ENCODE measurements at places on chromosomes 12 and 14.

GRCh38 chr12:129534966-129535750 is 368.7 kb downstream of the TMEM132D start:
- DNase-seq = no peak

DNA sequence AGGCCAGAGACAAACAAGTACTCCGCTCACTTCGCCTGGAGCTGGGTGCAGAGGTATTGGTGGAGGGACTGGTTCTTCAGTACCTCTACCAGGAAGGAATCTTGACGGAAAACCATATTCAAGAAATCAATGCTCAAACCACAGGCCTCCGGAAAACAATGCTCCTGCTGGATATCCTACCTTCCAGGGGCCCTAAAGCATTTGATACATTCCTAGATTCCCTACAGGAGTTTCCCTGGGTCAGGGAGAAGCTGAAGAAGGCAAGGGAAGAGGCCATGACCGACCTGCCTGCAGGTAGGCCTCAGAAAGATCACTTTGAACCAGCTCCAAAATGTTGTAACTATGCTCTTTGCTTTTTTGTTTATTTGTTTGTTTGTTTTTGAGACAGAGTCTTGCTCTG is 1.6 kb downstream of the CRADD start:
- DNase-seq = no peak

GRCh38 chr12:44511289-44511688 is 364.8 kb downstream of the NELL2 start:
- DNase-seq = no peak

DNA sequence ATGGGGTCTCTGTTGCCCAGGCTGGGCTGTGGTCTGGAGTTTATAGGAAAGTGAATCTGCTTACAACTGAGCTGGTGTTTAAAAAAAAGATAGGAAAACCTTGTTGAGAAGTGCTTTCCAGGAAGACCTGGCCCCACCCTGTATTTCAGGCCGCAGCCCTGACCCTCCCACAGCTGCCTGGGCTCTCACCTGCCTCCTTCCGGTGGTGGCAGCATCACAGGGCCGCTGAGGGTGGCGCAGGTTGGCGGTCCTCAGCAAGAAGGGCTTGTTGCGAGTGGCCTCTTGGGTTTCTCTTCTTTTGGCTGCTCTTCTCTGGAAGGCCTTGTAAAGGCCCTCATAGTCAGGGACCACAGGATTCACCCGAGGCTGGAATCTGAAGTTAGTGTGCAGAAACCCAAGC is 7.7 kb downstream of the FAM161B start:
- no peak for DNase-seq

DNA sequence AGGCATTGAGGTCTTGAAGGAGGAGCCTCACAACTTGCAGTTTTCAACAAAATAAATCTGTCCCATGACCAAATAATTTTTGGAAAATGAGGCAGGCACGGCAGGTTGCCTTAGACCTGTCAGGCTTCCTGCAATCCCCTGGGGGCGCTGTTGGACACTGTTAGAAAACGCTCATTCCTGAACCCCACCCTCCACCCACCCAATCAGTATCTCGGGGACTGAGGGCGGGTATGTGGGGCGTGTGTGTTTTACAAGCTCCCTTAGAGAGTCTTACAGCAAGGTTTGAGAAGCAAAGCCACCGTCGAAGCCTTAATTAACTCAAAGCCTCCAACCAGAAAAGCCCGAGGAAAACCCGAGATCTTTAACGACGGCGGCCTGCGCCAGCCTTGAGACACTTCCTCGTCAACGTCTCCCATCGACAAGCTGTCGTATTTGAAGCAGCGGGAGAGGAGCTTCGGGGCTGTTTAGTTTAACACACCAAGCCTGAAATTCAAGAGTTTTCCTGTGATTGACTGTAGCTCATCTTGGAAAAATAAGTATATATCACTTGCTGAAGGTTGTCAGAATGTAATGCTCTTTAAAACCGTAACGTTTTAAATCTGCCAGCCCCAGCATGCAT is 123.0 kb downstream of the GLT1D1 start:
- DNase-seq = peak; percentile 12

GRCh38 chr12:94374124-94374523 is 85.5 kb downstream of the CEP83 start:
- DNase-seq = no peak

GRCh38 chr12:50402264-50403000 is 1.7 kb downstream of the LARP4 start:
- DNase-seq = no peak

GRCh38 chr12:34625116-34625515 is 602.8 kb downstream of the ALG10 start:
- no peak for DNase-seq

DNA sequence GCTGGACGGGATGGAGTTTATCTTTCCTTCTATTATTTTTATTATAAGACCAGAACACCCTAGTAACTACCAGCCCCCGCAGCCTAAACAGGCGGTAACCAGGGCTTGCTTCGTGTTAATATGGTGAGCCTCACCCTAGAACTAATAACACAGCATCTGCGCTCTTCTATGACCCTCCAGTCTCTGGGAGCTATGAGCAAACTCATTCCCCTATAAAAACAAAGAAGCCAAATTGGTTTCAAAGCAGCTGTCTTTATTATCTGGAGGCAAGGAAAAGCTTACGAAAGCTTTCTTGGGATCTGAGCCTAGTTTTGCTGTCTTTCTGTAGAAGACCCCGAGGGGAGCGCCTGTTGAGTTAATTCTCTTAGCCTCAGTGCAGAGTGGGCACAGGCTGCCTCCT is 85.0 kb downstream of the TBX5 start:
- no peak for DNase-seq

DNA sequence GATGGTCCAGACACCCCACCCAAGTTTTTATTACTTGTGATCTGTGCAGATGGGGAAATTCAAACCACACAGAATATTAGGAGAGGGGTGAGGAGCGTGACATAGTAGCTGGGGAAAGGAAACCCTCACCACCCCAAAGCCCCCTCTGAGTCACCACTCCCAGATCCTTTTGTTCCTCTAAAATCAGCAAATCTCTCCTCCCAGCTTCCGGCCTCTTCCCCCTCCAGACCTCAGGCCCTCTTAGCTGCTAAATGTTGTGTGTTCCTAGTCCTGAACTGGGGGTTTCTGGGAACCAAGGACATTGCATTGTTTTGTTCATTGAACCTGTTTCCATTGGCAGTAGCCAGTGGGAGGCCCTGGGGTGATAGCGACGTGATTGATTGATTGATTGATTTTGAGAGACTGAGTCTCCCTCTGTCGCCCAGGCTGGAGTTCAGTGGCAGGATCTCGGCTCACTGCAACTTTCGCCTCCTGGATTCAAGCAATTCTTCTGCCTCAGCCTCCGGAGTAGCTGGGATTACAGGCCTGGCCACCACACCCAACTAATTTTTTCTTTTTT is 5.9 kb upstream of the ORAI1 start:
- DNase-seq = no peak

GRCh38 chr12:31872831-31873604 is 86.2 kb upstream of the RESF1 start:
- no peak for DNase-seq

- no peak for DNase-seq
Observed at GRCh38 chr12:53887006-53887405, 51.6 kb upstream of the HOXC13 start.

- DNase-seq = no peak
Observed at GRCh38 chr12:95731519-95731958, 59.0 kb downstream of the NTN4 start.

- no peak for DNase-seq
Observed at GRCh38 chr12:101854747-101855146, 22.6 kb upstream of the DRAM1 start.

DNA sequence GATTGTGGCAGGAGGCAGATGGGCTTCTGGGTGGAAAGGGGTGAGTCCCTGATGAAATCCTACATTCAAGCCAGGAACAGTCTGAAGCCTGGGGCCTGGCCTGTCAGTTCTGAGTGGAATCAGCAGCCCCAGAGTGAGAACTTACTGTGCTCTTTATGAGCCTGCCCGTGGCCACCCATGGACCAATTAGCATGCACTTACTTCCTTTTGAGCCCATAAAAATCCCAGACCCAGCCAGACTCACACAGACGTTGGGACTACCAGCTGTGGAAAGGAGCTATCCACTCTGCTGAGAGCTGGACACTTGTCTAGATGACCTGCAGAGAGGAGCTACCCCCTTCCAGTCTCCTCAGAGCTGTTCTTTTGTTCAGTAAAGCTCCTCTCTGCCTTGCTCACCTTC is 104.5 kb downstream of the MNAT1 start:
- no peak for DNase-seq

DNA sequence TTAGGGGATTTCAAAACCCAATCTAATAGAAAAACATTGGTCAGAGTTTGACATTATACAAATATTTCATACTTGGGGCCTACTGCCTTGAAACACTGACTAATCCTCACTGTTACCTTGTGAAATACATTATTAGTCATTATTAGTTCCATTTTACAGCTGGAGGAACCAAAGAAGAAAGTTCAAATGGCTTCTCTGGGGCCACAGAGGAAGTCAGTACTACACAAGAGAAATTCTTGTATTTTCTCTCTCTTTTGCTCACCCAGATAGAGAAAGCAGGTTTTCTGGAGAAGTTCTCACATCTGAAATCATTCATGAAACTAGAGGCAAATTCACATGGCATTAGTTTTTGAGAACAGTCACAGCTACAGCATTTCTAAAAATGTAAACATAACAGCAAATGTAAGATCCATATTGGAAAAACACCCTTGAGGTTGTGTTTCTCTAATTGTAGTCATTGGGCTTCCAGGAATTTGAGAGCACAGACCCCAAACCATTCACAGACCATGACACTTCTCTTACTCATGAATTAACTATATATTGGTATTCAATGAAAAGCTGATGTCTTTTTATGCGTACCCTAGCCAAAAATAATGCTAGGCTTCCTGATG is 83.0 kb downstream of the LLPH start:
- DNase-seq = no peak

GRCh38 chr14:39419272-39419671 is 13.0 kb downstream of the FBXO33 start:
- no peak for DNase-seq

DNA sequence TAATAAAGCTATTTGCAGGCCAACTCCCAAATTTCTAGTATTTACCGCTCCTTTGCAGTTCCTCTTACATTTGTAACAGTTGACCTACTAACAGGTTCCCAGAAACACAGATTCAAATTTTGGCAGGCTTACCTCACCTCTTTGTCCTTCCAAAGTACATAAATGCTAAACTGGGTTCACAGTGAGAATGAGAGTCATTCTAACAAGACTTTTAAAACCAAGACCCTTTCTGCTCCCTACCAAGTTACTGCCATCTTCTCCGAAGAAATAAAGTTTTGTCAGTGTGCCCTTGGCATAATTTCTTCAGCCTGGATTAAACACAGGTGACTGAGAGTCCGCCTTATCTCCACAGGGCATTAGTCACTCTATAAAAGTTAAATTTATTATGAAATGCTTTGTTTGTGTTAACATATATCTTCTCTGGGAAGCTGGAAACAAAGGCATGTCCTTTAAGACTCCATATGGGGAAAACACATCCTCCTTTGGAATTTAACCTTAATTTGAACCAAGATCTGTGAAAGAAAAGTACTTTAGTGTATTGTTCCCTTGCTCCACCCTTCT is 28.2 kb downstream of the FOXA1 start:
- DNase-seq = no peak

DNA sequence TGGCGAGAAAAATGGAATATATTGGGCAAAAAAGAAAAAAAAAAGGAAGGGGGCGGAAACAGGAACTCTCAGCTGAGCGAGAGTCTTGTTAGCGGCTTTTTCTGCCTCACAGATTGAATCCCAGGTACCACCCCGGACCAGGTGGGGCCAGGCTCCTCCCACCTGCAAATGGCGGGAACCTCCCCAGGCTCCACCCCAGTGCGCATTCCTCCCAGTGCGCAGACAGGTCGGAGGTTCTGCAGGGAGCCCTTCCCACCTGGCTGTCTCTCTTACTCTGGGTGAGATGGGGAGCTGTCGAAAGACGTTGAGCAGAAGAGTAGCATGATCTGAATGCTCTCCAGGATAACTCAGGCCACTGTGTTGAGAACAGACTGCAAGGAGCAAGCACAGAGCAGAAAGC is 57.0 kb upstream of the ETV6 start:
- DNase-seq = no peak

- DNase-seq = peak; percentile 73
Observed at GRCh38 chr14:50082784-50083466, 33.4 kb downstream of the VCPKMT start.

- no peak for DNase-seq
Observed at GRCh38 chr12:70837026-70837425, 83.5 kb downstream of the PTPRR start.

GRCh38 chr12:47763481-47764346 is 5.0 kb upstream of the RAPGEF3 start:
- DNase-seq = no peak

DNA sequence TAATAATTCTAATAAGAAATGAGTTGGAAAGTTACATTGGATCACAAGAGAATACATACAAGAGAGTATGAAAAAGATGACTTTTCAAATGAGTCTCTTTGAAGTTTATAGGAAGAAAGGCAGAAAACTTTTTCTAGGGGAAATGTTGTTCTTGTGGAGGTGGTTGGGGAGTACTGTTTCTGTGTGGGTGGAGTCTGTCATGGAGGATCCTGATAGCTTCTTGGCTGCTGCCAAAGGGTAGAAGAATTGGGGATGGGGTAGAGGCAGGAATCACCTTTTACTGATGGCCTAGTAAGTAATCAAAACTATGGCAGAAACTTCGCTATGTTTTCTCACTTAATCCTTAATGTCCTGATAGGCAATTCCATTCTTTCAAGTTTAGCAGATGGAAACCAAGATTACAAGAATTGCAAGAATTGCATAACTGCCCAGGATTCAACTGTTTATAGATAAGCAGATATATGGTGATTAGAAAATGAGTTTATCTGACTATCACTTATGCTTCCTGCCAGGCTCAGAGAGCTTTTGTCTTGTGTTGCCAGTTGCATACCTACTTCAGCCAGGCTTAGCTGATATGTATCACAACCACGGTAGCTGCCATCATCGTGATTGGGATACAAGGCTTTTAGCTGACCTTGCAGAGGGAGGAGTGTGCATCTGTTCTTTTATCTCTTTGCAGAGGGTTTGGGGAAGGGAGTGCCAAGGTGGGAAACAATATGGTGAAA is 463.9 kb downstream of the TMTC2 start:
- DNase-seq = no peak

DNA sequence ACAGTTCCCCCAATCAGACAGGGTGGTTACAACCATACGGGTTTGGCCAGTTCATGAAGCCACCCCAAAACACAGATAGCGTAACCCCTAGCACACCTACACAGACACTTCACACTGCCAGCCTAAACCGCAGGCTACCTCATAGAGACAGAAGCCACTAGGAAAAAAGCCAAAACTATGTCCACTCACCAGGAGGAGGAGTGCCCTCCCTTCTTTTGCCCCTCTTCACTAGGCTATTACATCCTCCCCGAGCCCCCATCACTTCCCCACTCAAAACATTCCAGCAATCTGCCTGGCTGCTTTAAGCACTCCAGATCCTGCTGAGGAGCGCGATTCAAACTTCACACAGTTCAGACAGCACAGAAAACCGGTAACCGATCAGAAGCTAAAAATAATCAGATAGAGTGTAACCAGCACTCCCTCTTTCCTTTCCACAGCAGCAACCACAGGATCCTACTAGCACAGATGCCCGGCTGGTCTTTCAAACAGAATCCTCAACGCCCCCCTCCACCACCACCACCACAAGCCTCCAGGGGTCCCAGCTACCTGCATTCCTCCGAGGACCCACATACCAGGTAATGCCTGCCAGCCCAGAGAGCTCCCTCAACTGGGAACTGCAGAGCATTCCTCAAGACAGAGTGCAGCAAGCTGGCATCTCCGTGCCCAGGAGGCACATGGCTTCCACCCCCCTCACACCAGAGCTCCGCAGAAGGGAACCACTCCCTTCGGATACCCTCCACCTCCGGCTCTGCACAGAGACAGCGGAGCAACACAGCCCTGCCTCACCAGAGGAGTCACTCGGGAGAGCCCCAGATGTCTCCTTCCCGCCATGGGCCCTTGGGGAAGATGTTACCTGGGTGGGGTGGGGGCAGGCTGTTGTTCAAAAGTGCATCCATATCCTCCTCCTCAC is 1.5 kb downstream of the CHD4 start:
- DNase-seq = no peak

Measured in stimulated activated CD8-positive, alpha-beta memory T cell treated with anti-CD3 and anti-CD28 coated beads, Interleukin-2, amount 100 ng/mL, for 48 hours (primary cell).